ENCODE measurements at places on chromosomes 11 and 22.

DNA sequence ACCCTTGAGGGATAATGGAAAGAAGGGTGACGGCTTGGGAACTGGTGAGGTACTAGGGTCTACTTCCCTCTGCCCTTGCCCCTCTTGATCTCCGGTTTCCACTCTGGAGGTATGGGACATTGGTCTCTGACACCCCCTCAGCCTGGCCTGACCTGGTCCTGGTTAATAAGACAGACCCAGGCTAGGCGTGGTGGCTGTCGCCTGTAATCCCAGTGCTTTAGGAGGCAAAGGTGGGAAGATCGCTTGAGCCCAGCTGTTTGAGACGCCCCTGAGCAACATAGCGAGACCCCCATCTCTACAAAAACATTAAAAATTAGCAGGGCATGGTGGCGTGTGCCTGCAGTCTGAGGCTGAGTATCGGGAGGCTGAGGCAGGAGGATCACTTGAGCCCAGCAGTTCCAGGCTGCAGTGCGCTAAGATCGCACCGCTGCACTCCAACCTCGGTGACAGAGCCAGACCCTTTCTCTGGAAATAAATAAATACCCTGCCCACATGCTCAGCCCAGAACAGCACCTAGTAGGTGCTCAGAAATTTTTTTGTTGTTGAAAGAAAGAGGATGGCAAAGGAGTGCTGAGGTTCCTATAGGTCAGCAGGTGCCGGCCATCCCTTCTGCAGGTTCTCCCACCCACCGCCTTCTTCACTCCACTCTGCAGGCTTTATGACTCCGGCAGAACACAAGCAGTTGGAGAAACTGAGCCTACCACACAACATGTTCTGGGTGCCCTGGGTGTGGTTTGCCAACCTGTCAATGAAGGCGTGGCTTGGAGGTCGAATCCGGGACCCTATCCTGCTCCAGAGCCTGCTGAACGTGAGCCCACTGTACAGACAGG is 6.3 kb downstream of the BEST1 start:
- H3K27me3 ChIP-seq = peaks cover 18% of the 10 kb centered on the region
- peaks cover 18% of the 10 kb centered on the region for H3K4me1 ChIP-seq
- no peak for DNase-seq
- no peak overlapping the region for H3K27ac ChIP-seq
- peak overlapping the region; percentile 39 for H3K4me3 ChIP-seq
- H3K36me3 ChIP-seq = peaks cover 24% of the 10 kb centered on the region

DNA sequence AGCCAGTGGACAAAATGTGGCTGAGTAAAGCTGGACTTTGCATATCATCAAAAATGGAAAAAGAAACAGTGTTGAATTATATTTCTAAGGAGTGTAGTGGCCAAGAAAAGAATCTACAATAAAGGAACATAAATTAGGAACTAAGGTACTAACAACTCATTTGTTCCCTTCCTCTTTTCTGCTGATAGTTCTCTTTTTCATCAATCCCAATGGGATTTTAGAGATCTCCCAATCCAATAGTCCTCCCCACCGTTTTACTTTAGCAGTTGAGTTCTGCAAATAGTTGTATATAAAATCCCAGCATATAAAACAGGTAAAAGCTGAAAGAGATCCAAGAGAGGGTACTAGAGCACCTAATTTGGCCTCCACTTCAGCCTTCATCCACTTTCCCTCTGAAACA is 2.0 kb downstream of the PRCP start:
- peaks cover 22% of the 10 kb centered on the region for H3K4me1 ChIP-seq
- DNase-seq = no peak
- H3K27ac ChIP-seq = no peak overlapping the region
- no peaks in the 10 kb centered on the region for H3K27me3 ChIP-seq
- H3K4me3 ChIP-seq = peak overlapping the region; percentile 1

- H3K36me3 ChIP-seq = peaks cover 2% of the 10 kb centered on the region
- peak overlapping the region; percentile 94 for H3K27ac ChIP-seq
- peak overlapping the region; percentile 79 for H3K4me3 ChIP-seq
- H3K27me3 ChIP-seq = no peaks in the 10 kb centered on the region
- peaks cover 3% of the 10 kb centered on the region for H3K4me1 ChIP-seq
Observed at GRCh38 chr11:90221803-90222458, 918 bp downstream of the CHORDC1 start.

GRCh38 chr11:66272596-66272995 is 4.2 kb downstream of the RAB1B start:
- no peak for DNase-seq
- H3K36me3 ChIP-seq = peaks cover 53% of the 10 kb centered on the region
- H3K27ac ChIP-seq = no peak overlapping the region
- H3K4me3 ChIP-seq = no peak overlapping the region
- peaks cover 57% of the 10 kb centered on the region for H3K4me1 ChIP-seq

GRCh38 chr22:24341627-24342026 is 71.0 kb downstream of the SPECC1L start:
- no peak overlapping the region for H3K27ac ChIP-seq
- H3K36me3 ChIP-seq = peaks cover 44% of the 10 kb centered on the region
- H3K4me3 ChIP-seq = no peak overlapping the region
- peaks cover 4% of the 10 kb centered on the region for H3K4me1 ChIP-seq
- no peak for DNase-seq

GRCh38 chr11:60376601-60377000 is 1.7 kb upstream of the MS4A7 start:
- no peaks in the 10 kb centered on the region for H3K4me1 ChIP-seq
- H3K36me3 ChIP-seq = no peaks in the 10 kb centered on the region
- H3K27ac ChIP-seq = no peak overlapping the region
- H3K4me3 ChIP-seq = no peak overlapping the region
- H3K27me3 ChIP-seq = no peaks in the 10 kb centered on the region

GRCh38 chr11:66834943-66835342 is 8.3 kb upstream of the RCE1 start:
- DNase-seq = no peak
- no peaks in the 10 kb centered on the region for H3K27me3 ChIP-seq
- peaks cover 12% of the 10 kb centered on the region for H3K36me3 ChIP-seq

DNA sequence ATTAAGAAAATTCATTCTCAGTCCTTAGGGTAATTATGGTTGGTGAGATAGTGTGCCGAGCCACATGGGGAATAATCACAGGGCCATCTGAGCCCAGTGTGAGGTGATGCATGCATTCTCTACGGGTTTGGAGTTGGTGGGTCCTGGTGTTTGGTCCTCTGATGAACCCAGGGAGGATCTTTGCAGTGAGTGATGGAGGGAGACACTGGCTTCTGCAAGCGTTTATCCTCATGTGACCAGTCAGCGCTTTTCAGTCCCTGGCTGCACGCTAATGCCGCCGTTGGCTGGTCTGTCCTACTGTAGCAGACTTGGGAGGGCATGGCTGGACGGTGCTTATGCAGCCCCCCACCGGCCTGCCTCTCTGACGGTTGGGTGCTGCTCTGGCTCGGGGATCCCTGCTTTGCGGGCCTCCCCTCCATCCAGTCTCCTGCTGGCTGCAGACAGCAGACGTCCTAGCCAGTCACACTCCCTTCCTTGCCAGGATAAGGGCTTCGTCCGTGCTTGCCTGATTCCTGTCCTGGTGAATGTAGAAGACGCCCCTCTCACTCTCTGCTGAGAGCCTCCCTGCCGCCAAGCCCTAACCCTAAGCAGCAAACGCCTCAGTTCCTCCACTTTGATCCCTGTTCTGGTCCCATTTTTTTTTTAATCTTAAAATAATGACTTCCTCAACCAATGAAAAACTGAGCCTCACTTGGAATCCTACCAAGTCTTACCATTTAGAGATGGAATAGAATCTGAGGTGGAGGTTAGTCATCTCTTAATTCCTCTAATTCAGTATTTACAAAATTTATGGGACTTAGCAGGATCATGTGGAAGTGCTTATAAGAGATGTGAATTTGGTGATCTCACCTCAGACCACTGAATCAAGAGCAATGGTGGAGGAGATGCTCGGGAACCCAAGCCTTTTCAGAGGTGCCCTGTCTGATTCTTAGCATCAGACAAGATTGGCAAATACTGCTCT is 143.7 kb upstream of the SORL1-AS1 start:
- no peak overlapping the region for H3K4me3 ChIP-seq
- no peak overlapping the region for H3K27ac ChIP-seq
- H3K36me3 ChIP-seq = no peaks in the 10 kb centered on the region
- peaks cover 2% of the 10 kb centered on the region for H3K4me1 ChIP-seq
- DNase-seq = no peak

- DNase-seq = no peak
- no peaks in the 10 kb centered on the region for H3K27me3 ChIP-seq
- no peak overlapping the region for H3K4me3 ChIP-seq
- H3K4me1 ChIP-seq = no peaks in the 10 kb centered on the region
- H3K36me3 ChIP-seq = no peaks in the 10 kb centered on the region
Observed at GRCh38 chr22:28369854-28370253, 309.8 kb downstream of the TTC28 start.

DNA sequence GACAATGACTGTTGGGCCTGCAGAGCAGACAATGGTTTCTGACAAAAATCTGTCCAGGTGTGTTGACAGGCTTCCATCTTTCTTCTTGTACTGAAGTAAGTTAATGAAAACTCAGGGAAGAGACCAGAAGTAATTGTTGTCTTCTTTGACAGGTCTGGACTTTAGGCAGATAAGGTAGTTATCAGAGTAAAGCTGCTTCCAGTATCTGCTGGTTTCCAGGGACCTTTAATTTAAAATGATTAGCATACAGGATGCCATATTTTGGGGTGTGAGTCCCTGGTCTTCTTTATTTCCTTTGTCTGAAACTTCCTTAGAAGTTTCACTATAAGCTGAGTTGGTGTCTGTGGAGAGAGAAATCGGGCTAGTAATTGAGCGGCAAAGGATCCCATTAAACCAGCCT is 1.4 kb downstream of the TMX2 start:
- DNase-seq = no peak
- H3K4me1 ChIP-seq = peaks cover 16% of the 10 kb centered on the region
- H3K27me3 ChIP-seq = no peaks in the 10 kb centered on the region
- H3K36me3 ChIP-seq = peaks cover 12% of the 10 kb centered on the region
- H3K4me3 ChIP-seq = peak overlapping the region; percentile 96

GRCh38 chr11:33266393-33267215 is 9.4 kb downstream of the HIPK3 start:
- H3K27ac ChIP-seq = no peak overlapping the region
- H3K4me3 ChIP-seq = no peak overlapping the region
- H3K27me3 ChIP-seq = no peaks in the 10 kb centered on the region
- H3K4me1 ChIP-seq = peaks cover 4% of the 10 kb centered on the region
- DNase-seq = no peak

DNA sequence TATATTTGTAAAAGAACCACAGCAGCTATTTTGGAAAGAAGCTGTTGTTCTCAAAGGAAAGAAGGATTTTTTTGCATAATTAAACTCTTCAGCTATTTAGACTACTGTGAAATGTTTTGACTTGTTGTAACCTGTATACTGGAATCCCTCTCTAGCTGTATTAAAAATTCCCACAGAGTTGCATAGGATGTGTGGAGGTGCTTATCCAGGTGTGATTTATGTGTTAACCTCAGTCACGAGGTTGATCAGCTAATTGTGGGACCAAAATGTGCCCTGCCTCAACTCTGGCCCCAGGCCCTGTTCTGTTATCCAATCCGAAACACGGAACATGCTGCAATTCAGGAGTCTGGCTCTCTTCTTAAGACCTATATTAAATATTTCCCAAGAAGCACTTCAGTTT is 70.1 kb downstream of the LIF start:
- H3K27me3 ChIP-seq = peaks cover 2% of the 10 kb centered on the region
- H3K4me1 ChIP-seq = no peaks in the 10 kb centered on the region
- H3K4me3 ChIP-seq = no peak overlapping the region
- H3K36me3 ChIP-seq = no peaks in the 10 kb centered on the region

DNA sequence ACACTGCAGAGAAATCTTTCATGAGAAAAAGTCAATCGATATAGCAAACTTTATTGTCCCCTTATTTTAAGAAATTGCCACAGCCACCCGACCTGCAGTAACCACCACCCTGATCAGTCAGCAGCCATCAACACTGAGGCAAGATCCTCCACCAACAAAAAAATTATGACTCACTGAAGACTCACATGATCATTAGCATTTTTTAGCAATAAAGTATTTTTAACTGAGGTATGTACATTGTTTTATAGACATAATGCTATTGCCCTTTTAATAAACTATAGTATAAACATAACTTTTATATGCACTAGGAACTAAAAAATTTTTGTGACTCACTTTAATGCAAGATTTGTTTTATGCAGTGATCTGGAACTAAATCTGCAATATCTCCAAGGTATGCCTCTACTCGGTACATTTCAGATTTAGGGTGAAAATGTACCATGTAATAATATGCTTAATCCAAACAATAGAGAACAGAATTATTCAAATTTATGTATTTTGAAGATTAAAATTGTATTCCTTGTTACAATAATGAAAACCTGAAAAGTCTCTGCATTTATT is 79.2 kb upstream of the CEP126 start:
- H3K27ac ChIP-seq = no peak overlapping the region
- no peaks in the 10 kb centered on the region for H3K36me3 ChIP-seq
- DNase-seq = no peak
- no peaks in the 10 kb centered on the region for H3K4me1 ChIP-seq
- no peaks in the 10 kb centered on the region for H3K27me3 ChIP-seq

GRCh38 chr11:88169881-88170280 is 5.4 kb downstream of the RAB38 start:
- no peak overlapping the region for H3K27ac ChIP-seq
- peaks cover 10% of the 10 kb centered on the region for H3K4me1 ChIP-seq

DNA sequence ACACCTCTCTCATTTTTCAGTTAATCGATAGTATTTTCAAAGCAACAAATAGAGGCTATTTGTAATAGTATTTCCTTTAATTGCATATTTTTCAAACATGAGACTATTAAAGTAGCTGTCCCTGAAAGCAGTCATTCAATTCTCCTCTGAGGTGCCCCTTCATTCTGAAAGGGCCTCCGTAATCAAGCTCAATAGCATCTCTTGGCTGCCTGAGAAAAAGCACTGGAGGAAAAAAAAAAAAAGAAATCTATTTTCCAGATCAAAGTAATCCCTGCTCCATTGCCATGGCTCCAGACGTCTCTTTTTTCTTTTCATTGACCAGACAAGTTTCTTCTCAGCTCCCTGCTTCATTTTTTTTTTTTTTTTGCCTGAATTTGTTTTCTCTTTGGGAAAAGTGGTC is 154.5 kb upstream of the BLID start:
- peaks cover 7% of the 10 kb centered on the region for H3K4me1 ChIP-seq
- no peak overlapping the region for H3K27ac ChIP-seq
- no peaks in the 10 kb centered on the region for H3K27me3 ChIP-seq
- H3K36me3 ChIP-seq = no peaks in the 10 kb centered on the region

DNA sequence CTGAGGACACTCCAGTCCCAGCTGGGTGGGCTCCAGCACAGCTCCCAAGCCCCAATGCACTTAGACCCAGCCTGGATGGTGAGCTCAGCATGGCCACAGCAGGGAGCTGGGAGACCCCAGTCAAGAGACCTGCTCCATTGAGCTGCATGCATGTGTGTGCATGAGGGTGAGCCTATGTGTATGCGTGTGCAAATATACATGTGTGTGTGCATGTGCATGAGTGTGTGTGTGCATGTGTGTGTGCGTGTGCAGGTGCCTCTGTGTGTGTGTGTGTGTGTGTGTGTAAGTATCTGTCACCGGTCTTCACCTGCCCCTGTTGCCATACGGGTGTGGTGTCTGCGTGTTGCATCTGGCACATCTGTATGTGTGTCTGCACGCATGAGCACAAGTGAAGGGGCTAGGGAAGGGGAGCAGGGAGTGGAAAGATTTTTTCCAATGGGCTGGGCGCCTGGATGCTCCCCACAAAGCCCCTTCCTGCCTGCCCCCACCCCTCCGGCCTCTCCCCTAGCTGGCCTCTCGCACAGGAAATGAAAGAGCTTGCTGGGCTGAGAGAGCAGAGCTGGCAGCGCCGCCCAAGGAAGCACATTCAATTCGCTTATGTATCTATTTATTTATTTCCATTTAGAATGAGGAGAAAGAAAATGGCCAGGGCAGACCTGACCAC is 4.1 kb downstream of the TSPAN32 start:
- no peaks in the 10 kb centered on the region for H3K36me3 ChIP-seq
- peaks cover 71% of the 10 kb centered on the region for H3K4me1 ChIP-seq
- DNase-seq = peak; percentile 97
- peak overlapping the region; percentile 96 for H3K27ac ChIP-seq
- no peaks in the 10 kb centered on the region for H3K27me3 ChIP-seq

Measured in muscle of leg (tissue), 16 donors.